NCI-H1105 (cell line): ENCODE measurements at places on chromosomes 4 and X.

DNA sequence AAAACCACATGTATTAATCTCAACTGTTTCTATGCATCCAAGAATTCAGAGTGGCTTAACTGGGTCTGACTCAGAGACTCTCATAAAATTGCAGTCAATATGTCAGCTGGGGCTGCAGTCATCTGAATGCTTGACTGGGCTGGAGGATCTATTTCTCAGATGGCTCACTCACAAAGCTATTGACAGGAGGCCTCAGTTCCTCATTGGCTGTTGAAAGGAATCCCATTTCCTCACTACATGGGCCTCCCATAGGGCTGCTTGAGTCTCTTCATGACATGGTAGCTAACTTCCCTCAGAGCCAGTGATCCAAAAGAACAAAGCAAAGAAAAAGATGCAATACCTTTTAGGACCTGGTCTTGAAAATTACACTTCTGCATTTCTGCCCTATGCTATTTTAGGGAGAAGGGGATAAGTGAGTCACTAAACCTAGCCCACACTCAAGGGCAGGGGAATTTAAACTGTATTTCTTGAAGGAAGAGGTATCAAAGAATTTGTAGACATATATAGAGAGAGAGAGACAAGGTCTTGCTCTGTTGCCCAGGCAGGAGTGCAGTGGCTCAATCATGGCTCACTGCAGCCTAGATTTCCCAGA is 9.8 kb downstream of the SCFD2 start:
- no peak for DNase-seq

DNA sequence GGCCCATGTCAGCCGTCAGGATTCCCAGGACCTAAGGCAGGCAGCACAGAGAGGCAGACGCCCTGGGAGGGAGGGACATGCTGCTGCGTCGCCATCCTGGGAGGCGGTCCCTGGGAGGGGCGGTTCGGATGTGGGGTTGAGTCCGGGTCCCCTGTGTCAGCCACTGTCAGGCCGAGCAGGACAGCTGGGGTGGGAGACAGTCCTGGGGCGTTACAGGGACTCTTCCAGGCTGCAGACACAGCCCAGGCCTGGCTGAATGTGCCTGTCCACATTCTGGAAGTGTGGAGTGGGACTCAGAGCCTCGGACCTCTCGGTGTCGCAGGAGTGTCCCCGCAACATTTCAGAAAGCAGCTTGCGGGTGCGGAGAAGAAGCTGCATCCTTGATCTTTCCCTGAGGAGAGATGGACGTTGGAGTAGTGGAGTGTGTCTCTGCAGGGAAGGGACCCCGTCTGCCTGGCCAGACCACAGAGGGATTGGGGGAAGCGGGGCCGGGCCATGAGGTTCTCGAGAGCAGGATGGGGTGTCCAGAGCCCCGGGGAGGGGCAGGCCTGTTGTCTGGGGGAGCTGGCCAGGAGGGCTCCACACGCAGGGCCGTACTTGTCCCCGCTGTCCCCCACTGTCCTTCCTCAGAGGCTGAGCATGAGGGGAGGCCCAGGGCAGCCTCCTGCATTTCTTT is 6.1 kb downstream of the AKAP17A start:
- DNase-seq, result no peak

- DNase-seq, result no peak
These were observed 463.1 kb downstream of the PCDH7 start for GRCh38 chr4:31183256-31183655.

- no peak for DNase-seq
These were observed 121.2 kb upstream of the BANK1 start for GRCh38 chr4:101669138-101669831.

DNA sequence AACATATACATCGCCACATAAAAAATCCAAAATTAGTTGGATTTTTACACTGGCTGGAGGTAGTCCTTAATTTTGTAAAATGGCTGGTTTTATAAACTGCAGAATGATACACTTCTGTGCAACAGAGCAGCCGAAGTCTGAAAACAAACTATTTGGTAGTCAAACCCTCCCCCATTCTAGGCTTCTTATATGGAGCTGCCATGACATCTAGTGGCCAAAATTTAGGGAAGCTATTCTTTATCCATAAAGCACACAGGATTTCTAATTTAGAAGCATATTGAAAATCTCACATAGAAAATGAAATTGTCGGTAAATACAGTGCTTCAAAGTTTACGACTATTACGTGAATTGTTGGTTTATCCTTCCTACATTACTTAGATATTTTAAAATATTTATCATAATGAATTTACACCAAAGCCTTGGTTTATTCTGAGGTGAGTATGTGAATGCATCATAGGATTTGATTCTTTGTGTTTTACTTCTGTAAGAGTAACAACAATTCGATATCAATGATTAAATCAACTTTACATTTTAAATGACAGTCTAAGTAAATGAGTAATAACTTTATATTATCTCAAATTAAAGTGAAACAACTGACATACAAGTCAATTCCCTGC is 113.4 kb upstream of the FAM241A start:
- peak; percentile 27 for DNase-seq

GRCh38 chr4:56099378-56099786 is 150.6 kb downstream of the CEP135 start:
- no peak for DNase-seq

DNA sequence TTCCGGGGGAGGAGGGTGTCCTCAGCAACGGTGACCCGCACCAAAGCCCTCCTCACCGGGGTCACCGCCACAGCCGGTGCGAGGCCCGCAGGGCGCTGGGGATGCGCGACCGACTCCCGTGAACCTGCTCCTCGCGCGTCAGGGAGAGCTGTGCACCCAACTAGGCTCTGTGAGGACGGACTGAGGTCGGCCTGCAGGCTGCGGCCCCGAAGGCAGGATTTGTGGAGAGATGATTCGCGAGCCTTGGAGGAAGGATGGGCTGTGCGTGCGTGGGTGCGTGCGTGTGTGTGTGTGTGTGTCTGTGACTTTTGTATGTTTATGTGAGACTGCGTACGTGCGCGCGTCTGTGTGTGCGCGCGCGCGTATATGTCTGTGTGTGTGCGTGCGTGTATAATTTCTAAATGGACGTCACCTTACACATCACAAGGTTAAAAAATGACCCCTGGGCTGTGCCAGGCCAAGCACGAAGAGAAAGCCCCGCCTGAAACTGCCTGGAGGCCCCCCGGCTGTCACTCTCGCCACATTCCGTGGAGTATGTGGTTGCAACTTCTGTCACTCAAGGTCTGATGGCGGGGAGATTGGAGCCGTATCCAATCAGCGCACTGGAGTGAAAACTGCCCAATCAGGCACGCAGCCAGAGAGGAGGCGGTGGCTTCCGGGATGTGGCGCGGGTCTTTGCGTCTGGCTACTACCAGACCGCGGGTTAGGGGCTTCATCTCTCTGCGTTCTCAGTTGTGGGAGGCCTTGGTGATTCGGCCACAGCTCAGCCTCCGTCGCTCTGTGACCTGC is at the start of gene ZNF141:
TSS of gene ZNF141 (plus strand) at position 672 of the 789 bp plus-strand sequence. CDS start 170 bp downstream, outside the sequence.
- DNase-seq, result peak; percentile 87

GRCh38 chr4:168540503-168541265 is 43.8 kb downstream of the PALLD start:
- DNase-seq, result no peak

DNA sequence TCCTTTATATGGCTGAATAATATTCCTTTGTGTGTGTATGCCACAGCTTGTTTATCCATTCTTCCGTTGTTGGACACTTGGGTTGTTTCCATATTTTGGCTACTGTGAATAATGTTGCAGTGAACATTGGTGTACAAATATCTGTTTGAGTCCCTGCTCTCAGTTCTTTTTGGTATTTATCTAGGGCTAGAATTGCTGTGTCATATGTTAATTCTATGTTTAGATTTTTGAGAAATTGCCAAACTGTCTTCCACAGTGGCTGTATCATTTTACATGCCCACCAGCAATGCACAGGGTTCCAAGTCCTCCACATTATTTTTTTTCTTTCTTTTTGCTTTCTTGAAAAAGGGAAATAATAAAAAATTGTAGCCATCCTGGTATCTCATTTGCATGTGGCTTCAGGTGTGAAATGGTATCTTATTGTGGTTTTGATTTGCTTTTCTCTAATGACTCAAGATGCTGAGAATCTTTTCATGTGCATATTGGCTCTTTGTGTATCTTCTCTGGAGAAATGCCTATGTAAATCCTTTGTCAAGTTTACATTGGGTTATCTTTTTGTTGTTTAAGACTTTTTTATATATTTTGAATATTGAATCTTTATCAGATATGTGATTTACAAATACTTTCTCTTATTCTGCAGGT is 129.7 kb downstream of the RAPGEF2 start:
- no peak for DNase-seq

DNA sequence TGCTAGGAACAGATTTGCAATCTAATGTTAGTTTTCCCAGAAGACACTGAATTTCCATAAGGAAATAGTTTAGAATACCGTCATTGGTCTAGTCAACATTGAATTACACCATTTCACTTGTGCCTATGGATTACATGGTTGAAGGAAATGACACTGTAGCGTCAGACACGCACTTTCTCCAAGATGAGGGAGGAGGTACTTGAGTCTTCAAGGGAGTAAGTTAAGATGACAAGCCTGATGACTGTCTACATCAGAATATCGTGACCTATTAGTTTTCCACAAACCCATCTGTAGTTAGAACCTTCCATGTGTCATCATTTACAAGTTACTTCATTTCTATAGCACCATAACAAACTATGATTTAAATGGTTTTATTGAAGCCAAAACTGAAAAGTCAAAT is 153.7 kb downstream of the AMELX start:
- no peak for DNase-seq

DNA sequence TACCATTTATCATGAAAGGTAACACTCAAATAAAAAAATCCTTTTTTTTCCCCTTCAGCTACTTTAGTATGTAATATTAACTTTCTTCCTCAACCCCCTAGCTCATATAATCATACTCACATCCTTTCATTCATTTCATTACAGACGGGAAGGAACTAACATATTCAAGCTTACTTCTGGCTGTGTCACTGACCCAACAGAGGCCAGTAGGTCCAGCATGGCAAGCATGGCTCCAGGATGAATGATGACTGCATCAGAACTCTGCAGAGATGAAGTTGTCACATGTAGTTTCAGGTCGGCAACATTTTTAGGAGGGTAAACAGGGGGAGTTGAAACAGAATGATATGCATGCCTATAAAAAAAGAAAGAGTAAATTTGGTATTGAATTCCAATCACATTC is 163.4 kb downstream of the WDFY3 start:
- DNase-seq, result no peak

- DNase-seq, result no peak
These were observed 155.9 kb downstream of the SHOX start for GRCh38 chrX:786441-786881.

- DNase-seq, result no peak
These were observed 188.7 kb upstream of the TLL1 start for GRCh38 chr4:165684177-165684805.

DNA sequence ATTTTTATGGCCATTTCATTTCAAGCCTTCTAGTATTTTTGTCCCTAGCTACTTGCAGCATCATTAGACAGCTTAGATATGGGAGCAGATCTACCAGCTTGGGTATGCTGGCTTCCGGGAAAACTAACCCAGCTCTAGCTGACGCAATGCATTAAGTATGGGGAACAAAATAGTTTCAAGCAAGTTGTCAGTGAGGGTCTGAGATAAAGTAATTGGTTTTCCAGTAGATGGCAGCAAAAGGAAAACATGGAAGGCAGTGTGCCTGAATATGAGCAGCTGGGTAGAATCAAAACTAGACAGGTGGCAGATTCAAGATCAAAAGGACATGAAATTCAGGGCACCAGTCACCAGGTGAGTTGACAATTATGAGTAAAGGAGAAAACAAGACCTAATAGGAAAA is 340.9 kb upstream of the CTSO start:
- DNase-seq, result peak; percentile 17

DNA sequence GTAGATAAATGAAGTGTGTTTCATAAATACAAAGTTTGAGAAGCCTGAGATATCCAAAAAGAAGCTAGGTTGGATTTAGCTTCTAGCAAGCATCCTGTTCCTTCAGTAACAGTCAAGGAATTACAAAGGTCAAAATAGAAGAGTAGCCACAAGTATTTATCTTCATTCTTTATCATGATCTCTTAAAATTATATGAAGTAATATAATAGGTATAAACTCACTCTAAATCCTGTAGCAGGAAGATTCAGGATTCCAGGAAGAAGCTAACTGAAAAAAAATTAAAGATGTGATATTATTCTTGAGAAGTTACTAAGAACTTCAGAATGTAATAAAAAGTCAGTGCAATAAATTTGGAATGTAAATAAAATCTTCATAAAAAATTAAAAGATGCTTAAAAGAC is 31.1 kb upstream of the RXFP1 start:
- DNase-seq, result no peak

DNA sequence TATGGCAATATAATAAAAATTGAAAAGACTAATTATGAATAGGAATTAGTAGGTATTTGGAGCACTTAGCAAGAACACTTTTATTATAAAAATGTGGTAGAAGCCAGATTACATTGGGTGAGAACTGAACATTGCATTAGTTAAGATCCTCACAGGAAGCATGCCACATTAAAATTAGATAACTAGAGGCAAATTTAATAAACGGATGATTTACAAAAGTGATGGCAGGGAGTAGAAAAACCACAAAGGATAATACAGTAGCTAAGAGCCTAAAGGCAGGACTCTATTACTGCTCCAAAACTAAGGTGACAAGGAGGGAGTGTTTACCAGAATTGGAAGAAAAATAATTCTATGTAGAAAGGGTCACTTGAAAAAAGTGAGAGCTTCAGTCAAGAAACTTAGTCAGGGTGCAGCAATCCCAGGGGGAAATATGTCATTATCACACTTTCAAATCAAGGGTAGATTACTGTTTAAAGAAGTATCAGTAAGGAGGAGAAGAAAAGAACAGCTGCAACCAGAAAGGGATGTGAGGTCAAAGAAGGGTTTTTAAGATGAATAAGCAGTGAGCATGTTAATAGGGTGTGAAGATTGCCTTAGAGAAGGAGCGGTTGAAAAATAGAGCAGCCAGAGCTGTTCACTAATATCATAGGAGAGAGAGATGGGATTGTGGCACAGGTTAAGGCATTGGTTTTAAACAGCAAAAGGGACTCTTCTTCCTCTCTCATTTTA is 84.6 kb downstream of the NDST4 start:
- no peak for DNase-seq

GRCh38 chr4:119739796-119740195 is 111.2 kb upstream of the PDE5A start:
- DNase-seq, result no peak

DNA sequence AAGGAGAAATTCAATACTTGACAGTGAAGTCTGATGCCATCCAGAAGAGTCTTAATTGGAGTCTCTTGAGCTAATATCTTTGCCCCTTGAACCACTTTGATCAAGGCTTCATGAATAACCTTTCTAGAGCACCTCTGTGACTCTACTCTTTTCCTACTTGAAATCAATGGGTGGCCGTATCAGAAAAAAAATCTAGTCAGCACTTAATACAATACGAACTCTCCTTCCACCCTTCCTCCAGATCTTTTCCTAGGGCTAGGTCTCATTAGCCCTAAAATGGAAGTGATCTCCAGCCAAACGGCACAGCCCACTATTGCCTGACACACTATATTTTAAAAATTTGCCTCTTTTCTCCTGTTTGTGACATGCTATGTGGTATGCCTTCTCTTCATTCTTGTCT is 129.6 kb upstream of the TLL1 start:
- DNase-seq, result no peak

GRCh38 chr4:107248571-107248970 is 212.5 kb upstream of the DKK2 start:
- no peak for DNase-seq

GRCh38 chr4:572594-572993 is 3.5 kb downstream of the TMEM271 start:
- no peak for DNase-seq

GRCh38 chr4:158965226-158965625 is 137.7 kb upstream of the RAPGEF2 start:
- no peak for DNase-seq
